ELF-1 (cell line): ENCODE measurements at places on chromosomes 4 and X.

- DNase-seq: no peak
Observed at GRCh38 chr4:108635070-108635655, 14.8 kb downstream of the RPL34 start.

GRCh38 chr4:3239303-3239702 is 9.7 kb upstream of the MSANTD1 start:
- DNase-seq: no peak

DNA sequence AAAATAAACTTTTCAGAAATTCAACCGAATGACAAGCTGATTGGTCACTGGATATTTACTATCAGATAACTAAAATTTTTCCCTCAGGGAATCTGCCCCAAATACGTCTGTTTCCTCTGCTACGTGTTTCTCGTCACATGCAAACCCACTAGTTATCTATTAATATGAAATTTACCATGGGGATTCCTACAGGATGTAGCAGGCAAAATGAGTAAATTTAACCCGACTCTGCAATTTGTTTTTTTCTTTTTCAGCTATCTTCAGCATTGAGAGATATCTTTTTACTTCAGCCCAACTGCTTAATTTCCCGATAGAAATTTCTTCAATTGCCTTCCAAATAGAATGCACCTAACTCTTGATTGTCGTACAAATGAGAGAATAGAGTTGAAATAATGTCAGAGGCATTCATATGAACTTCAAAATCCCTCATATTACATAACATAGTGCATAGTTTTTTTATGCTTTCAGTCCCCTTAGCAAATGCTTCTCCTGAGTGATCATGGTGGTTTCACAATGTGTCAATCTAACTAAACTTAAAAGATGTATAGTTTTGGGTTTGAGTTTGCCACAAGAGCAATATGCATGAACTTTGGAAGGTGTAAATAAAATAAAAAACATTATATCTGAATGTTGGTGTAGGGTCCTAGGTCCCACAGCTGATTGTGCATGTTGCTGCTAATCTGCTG is 913.1 kb upstream of the GRIA3 start:
- no peak for DNase-seq

GRCh38 chr4:31204874-31205273 is 484.7 kb downstream of the PCDH7 start:
- DNase-seq: no peak

DNA sequence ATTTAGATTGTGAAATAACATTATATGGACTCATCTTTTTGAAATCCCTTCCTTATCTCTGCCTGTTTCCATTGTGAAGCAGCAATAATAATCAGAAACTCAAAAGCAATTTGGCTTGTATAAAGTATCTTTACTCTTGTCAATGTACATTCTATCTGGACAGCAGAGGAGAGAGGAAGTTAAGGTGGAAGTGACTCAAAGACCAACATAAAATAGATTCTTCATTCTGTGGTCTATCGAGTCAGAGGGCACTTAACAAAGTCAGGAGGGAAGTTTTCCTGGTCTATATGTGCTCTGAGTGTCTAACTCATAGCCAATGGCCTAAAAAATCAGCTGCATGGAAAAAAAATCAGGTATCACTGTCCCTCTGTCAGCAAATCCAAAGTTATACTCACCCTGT is 155.5 kb downstream of the EMCN start:
- no peak for DNase-seq

GRCh38 chr4:80243274-80244018 is 23.0 kb upstream of the FGF5 start:
- no peak for DNase-seq

GRCh38 chr4:148780426-148781005 is 338.3 kb upstream of the NR3C2 start:
- no peak for DNase-seq

DNA sequence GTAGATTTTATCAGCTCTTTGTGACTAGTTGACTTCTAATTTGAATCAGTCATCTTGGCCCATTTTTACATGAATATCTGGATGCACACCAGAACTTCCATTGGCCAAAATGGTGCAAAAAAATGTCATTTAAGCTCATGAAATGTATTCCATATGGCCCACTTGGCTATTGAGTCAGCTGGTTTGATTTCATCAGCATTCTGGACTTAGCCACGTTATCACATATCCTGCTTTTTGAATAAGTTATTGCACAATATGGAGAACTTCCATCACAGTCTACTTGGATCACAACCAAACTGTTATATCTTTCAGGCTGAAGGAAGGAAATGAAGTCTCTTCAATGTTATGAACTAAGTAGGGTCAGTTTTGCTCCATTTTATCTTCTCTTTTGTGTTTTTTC is 640.6 kb downstream of the PCDH7 start:
- DNase-seq: no peak
